ENCODE measurements at places on chromosomes 4 and X.
A peak's percentile ranks its signal among the peaks of the same experiment; 100 is the strongest.

GRCh38 chr4:120105472-120105871 is 38.8 kb upstream of the MAD2L1 start:
- no peak for DNase-seq

- DNase-seq = no peak
Observed at GRCh38 chr4:28432348-28433025, 1571.8 kb downstream of the STIM2 start.

DNA sequence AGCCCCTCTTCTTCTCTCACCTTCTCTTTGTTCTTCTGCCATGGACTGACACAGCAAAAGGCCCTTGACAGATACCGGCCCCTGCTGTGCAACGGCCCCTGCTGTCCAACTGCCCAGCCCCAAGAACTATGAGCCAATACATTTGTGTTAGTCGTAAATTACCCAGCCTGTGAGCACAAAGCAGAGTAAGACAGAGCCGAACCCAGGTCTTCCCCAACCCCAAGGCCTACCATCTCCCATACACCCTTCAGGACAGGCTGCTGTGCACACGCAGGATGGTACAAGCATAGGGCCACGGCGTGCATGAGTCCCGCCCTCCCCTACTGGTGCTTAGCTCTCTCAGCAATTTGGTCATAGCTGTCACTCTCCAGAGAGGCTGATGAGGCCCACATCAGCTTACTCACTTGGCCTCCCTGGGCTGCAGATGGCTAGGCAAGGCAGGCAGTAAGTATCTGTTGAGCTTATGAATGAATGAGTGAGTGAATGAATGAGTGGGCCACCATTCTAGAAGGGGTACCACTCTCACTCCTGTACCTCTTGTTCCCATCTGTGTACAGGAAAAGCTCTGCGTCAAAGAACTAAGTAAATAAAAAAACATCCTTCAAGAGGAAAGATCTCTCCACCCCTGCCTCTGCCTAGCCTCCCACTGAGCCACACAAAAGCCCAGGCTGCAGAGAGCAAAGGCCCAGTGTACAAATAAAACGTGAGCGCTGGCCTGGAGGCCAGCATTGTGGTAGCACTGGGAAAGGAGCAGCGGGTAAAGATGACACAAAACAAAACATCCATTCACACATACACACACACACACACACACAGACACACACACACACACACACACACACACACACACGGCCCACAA is 13.9 kb downstream of the WDR1 start:
- no peak for DNase-seq

DNA sequence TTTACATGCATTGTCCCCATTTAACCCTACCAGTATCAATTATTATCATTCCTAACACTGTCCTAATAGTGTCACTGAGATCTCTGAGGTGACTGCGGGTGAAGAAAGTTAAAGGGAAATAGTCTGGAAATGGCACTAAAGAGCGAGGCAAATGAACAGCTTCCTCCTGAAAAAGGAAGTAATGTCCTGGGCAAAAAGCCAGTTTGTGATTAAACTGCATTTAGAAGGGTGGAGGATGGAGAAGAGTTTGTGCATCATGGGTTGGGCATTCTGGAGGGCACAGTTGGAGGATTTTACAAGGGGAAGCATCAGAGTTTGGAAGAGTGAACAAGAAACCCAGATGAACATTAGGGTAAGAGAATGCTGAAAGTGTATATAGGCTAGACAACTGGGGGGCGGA is 60.5 kb upstream of the SLC25A4 start:
- no peak for DNase-seq

DNA sequence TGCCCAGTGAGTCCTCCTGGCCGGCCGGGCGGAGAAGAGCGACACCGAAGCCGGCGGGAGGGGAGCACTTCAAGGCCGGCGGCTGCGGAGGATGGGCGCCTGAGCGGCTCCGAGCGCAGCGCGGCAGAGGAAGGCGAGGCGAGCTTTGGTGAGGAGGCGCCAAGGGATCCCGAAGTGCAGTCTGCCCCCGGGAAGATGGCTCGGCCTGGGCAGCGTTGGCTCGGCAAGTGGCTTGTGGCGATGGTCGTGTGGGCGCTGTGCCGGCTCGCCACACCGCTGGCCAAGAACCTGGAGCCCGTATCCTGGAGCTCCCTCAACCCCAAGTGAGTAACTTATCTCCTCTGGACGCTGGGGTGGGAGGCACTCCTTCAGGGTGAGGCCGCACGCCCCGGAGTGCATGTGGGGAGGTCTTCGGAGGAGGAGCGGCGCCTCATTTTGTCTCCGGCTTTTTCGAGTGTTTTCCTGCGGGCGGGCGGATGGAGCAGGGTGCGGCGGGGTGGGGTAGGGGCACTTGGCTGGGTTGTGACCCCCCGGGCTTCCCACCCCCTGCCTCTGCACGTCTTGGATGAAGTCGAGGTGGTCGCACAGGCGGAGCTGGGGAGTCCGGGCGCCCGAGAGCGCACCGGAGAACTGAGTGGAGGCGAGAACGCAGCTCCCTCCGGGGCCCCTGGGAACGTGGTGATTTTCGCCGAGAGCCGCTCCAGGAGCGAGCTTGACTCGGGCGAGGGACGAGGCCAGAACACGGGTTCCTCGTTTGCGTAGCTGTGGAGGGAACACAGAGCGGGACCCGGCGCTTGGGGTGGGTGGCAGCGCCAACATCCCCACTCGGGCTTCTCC is 979 bp downstream of the EFNB1 start:
- DNase-seq = peak; percentile 53

DNA sequence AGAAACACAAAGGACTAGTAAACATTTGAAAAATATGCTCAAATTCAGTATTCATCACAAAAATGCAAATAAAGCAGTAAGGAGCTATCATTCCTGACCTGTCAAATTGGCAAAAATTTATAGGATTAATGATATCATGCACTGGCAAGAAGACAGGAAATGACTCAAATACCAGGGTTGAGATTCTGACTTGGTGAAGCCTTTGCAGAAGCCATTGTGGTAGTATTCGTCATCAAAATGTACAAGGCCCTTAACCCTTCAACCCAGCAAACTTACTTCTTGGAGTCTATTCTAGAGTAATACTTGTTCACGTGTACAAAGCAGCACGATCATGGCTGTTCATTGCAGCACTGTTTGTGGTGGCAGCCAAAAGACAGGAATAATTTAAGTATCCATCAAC is 132.4 kb downstream of the ENOX2 start:
- DNase-seq = no peak

- DNase-seq = no peak
Observed at GRCh38 chrX:39442332-39442731, 641.1 kb downstream of the MID1IP1 start.

DNA sequence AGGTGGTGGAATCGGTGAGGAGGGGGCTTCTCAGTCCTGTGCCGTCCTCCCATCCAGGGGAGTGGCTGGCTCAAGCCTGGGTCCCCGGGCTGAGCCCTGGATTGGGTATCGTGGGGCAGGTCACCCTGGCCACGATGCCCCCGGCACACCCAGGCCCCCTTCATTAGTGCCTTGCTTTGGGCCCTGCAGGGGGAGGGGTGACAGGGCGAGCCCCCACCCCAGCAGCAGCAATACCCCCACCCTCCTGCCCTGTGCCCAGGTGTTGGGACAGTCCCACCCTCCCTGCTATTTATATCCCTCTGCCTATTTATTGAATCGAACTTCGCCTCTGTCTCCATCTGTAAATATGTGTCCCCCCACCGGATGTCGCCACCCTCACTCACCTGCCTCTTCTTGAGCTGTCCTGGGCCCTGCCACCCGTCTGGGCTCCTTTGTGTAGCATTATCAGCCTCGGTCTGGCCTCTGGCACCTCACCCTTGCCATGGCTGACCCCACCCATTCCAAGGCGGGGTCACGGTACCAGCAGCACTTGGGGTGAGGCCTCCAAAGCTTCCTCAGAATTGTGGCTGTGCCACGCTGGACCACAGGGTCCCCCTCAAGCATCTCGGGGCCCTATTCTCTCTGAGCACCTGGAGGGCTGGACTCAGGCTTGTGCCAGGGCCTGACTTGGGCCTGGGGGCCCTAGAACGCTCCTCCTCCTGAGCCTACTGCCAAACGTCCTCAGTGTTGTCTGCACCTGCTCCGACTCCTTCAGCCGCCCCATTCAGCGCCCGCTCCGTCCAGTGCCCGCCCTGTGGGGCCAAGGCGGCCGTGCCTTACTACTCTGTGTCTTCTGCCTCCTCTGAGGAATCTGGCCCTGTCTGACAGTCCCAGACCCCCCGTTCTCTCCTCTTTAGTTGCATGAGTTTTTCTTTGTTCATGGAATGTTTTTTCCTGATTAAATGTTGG is 6.1 kb downstream of the LAGE3 start:
- DNase-seq = no peak

GRCh38 chr4:173522160-173522950 is 7.7 kb downstream of the HAND2 start:
- no peak for DNase-seq

GRCh38 chr4:5019796-5020195 is 538 bp upstream of the CYTL1 start:
- no peak for DNase-seq

DNA sequence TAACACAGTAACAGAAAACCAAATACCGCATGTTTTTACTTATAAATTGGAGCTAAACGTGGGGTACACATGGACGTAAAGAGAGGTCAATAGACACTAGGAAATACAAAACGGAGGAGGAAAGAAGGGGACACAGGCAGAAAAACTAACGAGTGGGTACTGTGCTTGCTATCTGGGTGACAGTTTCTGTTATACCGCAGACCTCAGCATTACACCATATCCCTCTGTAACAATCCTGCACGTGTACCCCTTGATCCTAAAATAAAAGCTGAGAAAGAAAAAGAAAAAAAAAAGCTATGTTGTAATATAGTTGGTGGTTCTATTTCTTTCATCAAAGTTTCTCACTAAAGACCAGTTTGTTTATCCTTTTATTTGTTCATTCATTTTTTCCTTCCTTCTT is 47.9 kb upstream of the UNC5C start:
- DNase-seq = no peak

DNA sequence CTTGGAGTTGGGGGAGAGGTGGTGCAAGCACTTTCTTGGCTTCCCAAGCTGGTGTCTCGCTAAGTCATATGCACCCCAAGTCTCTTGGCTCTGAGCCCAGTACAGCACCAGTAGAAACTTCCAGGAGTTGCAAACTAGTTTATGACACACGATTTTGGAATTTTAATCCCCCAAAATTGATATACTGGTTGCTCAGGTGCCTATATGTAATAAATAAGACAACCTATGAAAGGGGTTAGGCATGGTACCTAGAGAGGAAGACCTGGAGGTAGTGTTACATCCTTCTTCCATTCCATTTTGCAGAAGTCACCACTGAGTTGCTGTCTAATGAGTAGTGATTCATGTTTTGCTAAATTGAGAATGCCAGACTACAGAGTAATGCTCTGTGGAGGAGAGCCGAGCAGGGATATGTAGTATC is 4.3 kb upstream of the SLC4A4 start:
- no peak for DNase-seq

DNA sequence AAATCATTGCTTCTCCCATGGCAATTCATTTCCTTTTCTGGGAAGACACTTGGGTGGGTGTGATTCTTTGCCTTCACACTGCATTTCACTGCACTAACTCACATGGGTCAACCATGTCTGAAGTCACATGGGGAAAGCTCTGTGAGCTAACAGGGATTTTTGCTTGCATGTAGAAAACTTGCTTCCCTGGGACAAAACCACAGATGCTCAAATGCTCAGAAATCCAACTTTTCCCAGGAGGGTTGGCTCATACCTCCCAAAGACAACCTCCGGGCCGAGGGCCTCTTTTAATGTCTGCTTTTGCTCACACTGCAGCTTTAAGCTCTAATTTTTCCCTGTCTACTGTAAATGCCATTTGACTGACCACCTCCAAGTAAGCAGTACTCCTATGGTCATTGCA is 1695.2 kb downstream of the STIM2 start:
- no peak for DNase-seq

- DNase-seq = peak; percentile 18
Observed at GRCh38 chr4:8079031-8079885, 79.4 kb downstream of the ABLIM2 start.

DNA sequence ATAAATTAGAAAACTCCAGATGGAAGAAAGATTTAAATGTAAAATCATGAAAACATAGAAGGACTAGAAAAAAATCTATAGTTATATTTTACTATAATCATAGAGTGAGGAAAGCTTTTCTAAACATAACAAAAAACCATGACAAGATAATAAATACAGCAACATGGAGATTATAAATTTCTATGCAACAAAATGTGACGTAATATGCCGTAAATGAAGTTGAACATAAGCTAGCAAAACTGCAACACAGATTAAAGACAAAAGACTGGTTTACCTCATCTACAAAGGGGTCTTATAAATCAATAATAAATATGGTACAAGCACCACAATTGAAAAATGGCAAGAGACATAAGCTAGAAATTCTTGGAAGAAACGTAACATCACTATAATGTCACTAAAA is 140.4 kb downstream of the C4orf33 start:
- no peak for DNase-seq

GRCh38 chr4:188266386-188266785 is 127.1 kb downstream of the TRIML1 start:
- no peak for DNase-seq

- DNase-seq = no peak
Observed at GRCh38 chr4:10173037-10173753, 56.6 kb upstream of the WDR1 start.

GRCh38 chrX:132631579-132632232 is 142.9 kb upstream of the MBNL3 start:
- no peak for DNase-seq

DNA sequence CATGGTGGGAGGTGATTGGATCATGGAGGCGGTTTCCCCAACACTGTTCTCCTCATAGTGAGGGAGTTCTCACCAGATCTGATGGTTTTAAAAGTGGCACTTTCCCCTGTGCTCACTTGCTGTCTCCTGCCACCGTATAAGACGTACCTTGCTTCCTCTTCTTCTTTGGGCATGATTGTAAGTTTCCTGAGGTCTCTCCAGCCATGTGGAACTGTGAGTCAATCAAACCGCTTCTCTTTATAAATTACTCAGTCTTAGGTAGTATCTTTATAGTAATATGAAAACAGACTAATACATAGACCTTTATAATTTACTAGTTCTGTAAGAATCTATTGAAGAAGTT is 82.5 kb upstream of the PITX2 start:
- no peak for DNase-seq

- no peak for DNase-seq
Observed at GRCh38 chr4:24210332-24210902, 320.6 kb upstream of the PPARGC1A start.

GRCh38 chrX:143378851-143379250 is 138.4 kb downstream of the SPANXN3 start:
- no peak for DNase-seq

GRCh38 chr4:158767451-158767850 is 1.4 kb upstream of the FNIP2 start:
- DNase-seq = no peak
